AG09309 (cell line): ENCODE measurements at places on chromosomes 4 and X.
A peak's percentile ranks its signal among the peaks of the same experiment; 100 is the strongest.

DNA sequence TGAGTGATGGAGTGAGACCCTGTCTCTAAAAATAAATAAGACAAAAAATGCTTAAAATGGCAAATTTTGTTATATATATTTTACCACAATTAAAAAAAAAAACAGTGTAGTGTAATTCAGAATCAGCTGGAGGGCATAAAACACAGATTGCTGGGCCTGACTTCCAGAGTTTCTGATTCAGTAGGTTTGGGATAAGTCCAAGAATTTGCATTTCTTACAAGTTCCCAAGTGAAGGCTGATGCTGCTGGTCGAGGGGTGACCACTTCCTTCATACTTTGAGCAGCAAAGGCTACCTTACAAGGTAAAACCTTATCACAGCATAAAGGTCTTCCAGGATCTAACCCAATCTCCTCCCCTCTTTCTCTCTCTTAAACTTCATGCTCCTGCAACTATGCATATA lies 40.7 kb downstream of the KLHL8 start:
- peak; percentile 17 for DNase-seq

- DNase-seq: no peak
Measured at GRCh38 chr4:177079327-177079726, 230.3 kb upstream of the NEIL3 start.

GRCh38 chr4:3322059-3322550 lies 29.3 kb downstream of the RGS12 start:
- DNase-seq: peak; percentile 11

DNA sequence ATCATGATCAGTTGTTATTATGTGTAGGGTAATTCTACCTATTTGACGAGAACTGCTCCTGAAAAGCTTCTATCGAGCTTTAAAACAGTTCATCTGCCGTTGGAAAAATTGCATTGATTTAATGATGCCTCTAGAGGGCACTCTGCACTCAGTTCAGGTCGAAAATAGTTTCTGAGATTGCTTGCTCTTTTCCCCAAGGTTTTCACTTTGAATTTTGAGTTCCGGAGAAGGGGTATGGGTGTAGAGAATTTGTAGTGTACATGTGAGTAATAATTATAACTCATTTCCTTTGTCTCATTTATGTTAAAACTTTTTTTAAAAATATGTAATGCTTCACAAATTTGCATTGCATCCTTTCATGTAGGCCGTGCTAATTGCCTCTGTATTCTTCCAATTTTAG lies 28.4 kb upstream of the TNIP3 start:
- DNase-seq: no peak

- peak; percentile 40 for DNase-seq
Measured at GRCh38 chr4:87819281-87819919, 13.4 kb upstream of the MEPE start.

- peak; percentile 23 for DNase-seq
Measured at GRCh38 chr4:125703443-125703842, 388.7 kb downstream of the FAT4 start.

GRCh38 chr4:35884714-35885480 lies 359.4 kb downstream of the ARAP2 start:
- no peak for DNase-seq

GRCh38 chr4:89077761-89078160 lies 20.8 kb upstream of the FAM13A start:
- DNase-seq: no peak

- no peak for DNase-seq
Measured at GRCh38 chr4:14783011-14783877, 219.0 kb upstream of the CPEB2 start.

- DNase-seq: no peak
Measured at GRCh38 chr4:42234817-42235216, 82.4 kb upstream of the BEND4 start.

GRCh38 chr4:169243825-169244609 lies 26.7 kb downstream of the SH3RF1 start:
- DNase-seq: peak; percentile 48

- DNase-seq: no peak
Measured at GRCh38 chr4:143711543-143712154, 11.2 kb upstream of the FREM3 start.

DNA sequence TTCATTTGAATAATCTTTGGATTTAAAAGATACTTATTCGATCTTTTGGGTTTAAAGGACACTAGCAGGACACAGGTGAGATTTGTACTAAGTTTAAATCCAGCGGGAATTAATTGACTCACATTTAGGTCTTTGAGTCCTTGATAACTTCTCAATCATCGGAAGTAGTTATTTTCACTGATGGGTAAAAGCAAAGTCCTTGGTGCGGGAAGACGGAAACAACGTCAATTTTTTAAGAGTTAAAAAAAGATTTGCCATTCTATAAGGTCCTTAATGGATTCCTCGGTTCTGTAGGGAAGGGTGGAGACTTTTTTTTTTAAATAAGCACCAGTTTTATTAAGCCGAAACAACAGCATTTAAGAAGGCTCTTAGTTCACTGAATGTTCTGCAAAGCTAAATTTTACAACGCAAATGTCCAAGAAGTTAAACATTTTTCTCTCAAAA lies 2.9 kb downstream of the TMSB4X start:
- DNase-seq: no peak
